ENCODE measurements at places on chromosomes 4 and X.

DNA sequence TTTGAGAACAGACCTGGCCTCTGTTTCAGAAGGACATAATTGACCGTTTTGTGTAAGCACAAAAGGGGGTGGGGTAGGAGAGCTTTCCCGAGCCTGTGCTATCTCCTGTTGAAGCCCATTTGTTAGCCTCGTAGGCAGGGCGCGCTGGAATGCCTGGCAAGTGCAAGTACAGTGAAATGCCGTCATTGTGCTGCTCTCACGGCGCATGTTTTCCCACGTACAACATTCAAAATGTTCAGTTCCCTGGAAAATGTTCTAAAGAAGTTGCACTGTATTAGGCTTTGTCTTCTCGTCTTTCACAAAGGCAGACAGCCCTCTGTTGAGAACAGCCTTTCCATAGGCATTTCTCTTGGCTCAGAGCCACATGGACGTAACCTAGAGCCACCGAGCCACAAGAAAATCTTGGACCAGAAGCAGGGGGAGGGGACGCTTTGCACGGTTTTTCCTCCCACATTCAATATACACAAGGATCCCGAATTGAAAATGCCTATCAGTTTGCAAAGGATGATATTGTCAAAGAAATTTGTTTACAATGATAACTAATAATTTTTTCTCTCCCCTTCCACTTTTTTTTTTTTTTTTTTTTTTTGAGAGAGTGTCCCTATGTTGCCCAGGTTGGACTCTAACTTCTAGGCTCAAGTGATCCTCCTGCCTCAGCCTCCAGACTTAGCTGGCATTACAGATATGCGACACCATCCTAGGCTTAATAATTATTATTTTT is 54.6 kb upstream of the RAPGEF2 start:
- no peak for DNase-seq

- no peak for DNase-seq
Measured at GRCh38 chr4:25308761-25309160, 3.8 kb upstream of the ZCCHC4 start.

GRCh38 chrX:84322083-84322827 is 134.3 kb upstream of the RPS6KA6 start:
- DNase-seq = no peak

- no peak for DNase-seq
Measured at GRCh38 chr4:118997601-118998000, 108.9 kb downstream of the SYNPO2 start.

- DNase-seq = no peak
Measured at GRCh38 chrX:10725071-10725470, 104.7 kb upstream of the MID1 start.

- DNase-seq = no peak
Measured at GRCh38 chr4:174192943-174193342, 90.5 kb downstream of the FBXO8 start.

DNA sequence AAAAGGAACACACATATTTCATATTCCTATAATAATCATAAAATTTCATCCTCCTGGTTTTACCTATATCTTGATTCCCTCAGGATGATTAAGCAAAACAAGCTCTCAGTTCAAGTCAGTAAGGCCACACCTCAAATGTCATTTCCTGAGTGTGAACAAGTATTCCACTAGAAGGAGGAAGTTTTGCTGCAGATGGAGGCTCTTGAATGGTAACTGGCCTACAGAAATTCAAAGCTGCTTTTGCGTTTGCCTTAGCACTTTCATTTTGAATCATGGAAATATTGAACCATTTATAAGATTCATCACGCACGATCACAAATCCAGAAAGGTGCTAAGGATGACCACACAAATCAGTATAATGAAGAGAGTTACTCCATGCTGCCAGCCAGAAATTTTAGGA is 254.4 kb upstream of the CXXC4 start:
- DNase-seq = no peak

DNA sequence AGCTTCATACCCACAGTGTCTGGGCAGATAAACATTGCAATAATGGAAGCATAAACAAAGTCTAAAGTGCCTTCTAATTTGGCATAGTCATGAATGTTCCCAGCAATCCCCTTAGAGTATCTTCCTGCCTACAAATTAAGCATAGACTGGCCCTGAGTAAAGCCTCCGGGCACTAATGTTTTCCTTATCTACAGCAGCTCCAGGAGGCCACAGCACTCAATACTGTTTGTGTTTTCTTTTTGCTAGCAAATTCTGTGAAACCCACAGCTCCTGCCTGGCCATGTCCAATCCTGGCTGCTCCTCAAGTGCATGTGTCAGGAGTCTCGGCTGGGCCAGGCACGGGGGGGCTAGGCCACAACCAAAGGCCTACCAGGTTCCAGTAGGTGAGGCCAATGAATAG is 102.7 kb upstream of the TBC1D9 start:
- DNase-seq = no peak

DNA sequence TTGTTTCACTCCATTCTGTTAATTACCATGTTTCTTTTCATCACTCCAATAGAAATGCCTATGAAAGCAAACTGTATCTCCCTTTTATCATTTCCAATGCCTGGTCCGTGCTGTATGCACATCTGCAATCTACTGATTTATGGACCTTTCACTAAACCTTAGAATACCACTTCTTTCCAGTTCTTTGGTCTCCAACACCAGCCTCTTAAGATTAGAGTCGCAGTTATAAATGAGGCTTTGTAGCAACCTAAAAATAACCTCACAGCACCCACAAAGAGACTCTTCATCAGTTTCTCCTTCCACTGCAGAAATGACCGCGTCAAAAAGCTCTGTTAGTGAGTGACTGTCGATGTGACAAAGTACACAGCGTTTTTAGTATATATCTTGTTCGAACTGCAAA is 282.6 kb downstream of the ADGRA3 start:
- DNase-seq = no peak

DNA sequence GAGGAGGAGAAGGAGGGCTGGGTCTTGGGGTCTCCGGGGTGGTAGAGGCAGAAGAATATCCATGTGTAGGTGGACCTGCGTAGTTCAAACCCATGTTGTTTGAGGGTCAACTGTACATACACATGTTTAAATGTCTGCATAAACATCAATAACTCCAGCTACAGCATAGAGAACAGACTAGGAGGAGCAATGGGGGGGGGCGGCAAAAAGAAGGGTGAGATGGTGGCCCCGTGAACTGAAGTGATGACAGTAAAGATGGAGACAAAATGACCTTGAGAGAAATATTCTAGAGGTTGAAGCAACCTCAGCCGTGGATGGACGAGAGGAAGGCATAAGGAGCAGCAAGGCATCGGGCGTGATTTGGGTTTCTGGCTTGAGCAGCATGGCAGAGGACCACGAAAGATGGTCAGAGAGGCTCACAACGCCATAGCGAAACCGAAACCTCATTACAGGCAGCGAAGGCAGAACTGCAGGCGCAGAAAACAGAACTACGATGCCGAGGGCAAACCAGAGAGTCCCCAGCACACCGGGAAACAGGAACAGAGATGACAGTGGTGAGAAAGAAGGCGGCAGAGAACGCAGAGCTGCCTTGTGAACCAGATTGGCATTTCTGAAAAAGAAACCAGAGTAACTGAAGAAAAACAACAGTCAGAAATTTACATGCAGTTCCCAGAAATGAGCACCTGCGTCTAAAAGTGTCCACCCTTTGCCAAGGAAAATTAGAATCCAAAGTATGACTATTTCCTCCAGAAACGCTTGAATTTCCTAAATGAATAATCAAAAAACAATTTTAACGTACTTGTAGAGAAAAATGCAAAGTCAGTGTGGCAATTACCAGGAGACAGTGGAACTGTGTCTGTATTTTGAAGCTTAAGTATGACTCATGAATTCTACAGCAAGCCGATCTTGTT is 50.3 kb upstream of the ENPP6 start:
- peak; percentile 35 for DNase-seq

Data from esophagus squamous epithelium (tissue), 5 donors.